NCI-H2171 treated with DMSO at 0.1 percent for 48 hours (cell line): ENCODE measurements at places on chromosomes 3 and 15.

DNA sequence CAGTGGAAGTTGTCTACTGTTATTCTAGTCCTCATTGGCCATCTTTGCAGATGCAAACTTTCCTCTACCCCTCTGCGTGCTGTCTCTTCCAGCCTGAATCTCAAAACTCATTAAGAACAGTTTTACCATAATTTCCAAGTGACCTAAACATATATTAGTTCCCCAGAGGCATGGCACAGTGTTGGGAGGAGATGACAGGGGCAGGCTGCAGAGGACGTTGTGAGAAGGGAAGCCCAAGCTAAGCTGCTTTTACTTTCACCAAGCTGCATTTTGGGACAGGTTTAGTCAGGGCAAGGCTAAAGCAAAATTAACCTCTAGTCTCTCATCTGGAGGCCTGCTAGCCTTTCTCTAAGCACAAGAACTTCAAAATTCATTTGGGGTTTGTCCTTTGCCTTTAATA, 318.6 kb upstream of the SATB1 start:
- no peak for DNase-seq

- no peak for DNase-seq
Observed at GRCh38 chr3:131795390-131796090, 239.3 kb downstream of the CPNE4 start.

DNA sequence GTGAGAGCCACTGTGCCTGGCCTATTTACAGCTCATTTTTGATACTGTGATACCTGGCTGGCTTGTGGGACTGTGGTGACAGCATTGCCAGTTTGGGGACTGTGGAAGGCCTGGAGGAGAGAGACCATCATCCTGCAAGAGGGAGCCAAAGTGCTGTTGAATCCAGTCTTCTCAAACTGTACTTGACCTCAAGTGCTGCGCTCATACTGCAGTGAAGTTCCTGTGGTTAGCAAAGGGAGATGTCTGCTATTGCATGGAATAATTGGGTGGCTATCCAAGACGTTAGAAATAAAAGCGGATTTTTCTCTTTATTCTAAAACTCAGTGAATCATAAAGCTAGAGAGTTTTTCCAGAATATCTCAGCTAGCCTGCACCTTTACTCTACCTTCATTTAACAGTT, 83.4 kb downstream of the CCK start:
- DNase-seq: no peak

DNA sequence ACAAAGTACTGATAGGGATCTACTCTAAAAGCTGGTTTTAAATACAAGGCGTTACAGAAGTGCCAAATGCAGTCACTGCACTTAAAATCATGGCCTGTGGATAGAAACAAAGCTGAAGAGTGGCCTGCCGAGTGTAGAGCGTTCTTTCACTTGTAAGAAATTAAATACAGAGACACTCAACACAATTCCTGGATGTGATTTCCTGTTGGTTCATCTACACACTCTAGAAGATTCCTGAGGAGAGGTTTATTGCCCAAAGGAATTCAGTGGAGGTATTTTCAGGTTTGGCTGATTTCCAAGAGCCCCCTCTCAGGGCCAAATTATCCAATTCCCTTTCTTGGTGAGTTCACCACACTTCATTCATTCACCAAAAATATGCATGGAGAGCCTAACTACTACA, 200.3 kb upstream of the IL12A start:
- no peak for DNase-seq

GRCh38 chr3:23479026-23479425, 275.9 kb downstream of the UBE2E2 start:
- DNase-seq: no peak

GRCh38 chr15:59567324-59567723, 44.3 kb upstream of the GCNT3 start:
- no peak for DNase-seq

DNA sequence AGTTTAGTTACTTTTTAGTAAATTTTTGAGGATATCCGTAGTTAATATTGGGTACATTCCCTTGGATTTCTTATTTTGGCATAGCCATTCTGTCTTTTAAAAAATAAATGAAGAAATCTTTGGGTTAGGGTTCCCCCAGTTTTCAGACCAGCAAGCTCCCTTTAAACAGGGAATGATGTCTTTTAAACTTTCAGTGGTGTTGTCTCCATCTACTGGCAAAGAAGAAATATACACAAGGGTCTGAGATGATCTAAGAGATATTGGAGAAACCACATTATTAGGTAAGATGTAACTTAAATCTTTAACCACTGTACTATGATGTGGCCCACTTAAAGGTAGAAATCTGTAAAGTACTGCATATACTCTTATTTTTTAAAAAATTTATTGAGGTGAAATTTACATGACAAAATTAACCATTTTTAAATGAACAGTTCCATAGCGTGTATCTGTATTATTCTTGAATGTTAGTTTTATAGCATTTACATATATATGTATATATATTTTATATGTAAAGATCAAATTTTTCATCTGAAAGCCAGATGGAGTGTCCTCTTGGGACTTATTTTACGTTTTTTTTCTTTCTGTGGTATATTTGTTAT, 35.1 kb upstream of the EIF3J start:
- peak; percentile 61 for DNase-seq

- DNase-seq: no peak
Observed at GRCh38 chr15:48325400-48325799, 5.8 kb upstream of the DUT start.

DNA sequence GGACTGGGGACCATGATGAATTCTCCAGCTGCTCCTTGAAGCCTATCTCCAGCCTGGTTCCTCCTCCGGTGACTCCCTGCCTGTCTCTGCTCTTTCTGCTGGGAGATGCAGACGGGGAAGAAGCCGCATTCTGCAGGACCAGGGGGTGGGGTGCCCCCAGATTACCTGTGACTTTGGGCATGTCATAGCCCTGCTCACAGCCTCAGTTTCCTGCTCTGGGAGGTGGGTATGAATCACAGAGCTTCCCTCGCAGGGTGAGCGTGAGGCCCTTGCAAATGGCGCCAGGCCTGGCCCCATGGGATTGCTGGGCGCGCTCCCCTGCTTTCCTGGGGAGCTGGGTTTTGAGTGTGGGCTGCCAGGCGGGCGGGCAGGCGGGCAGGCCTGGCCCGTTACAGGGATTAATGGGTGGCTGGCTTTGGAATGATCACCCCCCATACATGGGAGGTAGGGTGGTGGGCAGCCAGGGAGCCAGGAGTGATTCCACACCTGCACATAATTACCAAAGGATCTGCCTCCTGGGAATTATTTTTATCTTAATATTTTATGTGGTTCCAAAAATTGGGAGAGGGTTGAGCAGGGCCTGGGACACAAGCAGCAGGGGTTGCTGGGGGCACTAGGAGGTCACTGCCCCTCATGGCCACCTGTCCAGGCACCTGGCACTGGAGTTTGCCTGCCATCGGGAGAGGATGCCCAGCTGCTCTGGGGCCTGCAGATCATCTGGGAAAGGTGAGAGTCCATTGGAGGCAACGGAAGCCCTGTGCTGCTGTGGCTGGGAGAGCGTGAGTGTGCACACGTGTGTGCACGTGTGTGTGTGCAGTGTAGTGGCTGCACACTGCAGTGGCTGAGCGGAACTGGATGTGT, 106.8 kb downstream of the WNT7A start:
- no peak for DNase-seq

- no peak for DNase-seq
Observed at GRCh38 chr3:53776494-53777101, 69.6 kb downstream of the CHDH start.

- no peak for DNase-seq
Observed at GRCh38 chr3:120681506-120682038, 467 bp downstream of the HGD start.
